Sciatic nerve (tissue), 2 donors: ENCODE measurements at places on chromosomes 6 and 20.

GRCh38 chr20:39638731-39639130, 676.6 kb downstream of the DHX35 start:
- no peak for DNase-seq

DNA sequence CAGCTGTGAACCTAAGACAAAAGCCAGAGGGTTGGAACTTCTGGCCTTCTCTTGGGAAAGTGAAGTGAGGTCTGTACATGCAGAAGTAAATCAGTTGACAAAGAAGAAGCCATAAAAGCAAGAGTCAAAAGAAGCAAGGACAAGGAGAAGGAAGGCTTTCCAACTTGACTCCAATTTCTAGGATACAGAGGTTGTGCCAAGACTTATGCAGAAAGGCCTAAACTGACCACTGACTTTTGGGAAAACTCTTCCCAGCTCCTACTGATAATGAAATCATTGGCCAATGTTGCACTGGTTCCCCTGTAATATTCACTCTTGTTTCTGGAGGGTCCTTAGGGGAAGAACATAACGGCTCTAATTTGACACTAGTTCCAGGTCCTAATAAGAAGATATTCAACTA, 29.3 kb upstream of the NT5E start:
- no peak for DNase-seq

GRCh38 chr6:132725947-132726607, 12.2 kb upstream of the VNN1 start:
- no peak for DNase-seq

- peak; percentile 84 for DNase-seq
Observed at GRCh38 chr20:46132705-46133120, 14.6 kb downstream of the CD40 start.

GRCh38 chr6:15776458-15776980, 113.7 kb upstream of the DTNBP1 start:
- DNase-seq = no peak
